ENCODE measurements at places on chromosomes 13 and 19.

- DNase-seq: no peak
Measured at GRCh38 chr19:16496613-16496983, 404 bp downstream of the C19orf44 start.

DNA sequence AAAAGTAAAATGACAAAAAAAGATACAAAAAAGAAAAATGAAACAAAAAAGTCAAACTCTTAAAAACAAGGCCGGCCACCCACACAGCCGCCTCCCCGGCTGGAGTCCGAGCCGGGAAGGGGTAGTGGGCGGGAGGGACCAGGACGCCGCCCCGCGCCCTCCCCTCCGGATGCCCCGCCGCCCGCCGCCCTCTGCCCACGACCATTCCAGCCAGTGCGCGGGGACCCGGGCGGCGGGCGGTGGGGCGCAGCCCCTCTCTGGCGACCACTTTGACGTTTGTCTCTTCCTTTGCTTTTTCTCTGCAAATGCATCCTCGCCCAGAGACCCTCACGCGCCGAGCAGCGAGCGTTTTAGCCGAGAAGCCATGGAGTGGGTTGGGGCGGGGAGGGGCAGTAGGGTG is 28.6 kb downstream of the ZBTB7A start:
- DNase-seq: no peak

- peak; percentile 85 for DNase-seq
Measured at GRCh38 chr19:2289714-2290435, 7.9 kb upstream of the PEAK3 start.

DNA sequence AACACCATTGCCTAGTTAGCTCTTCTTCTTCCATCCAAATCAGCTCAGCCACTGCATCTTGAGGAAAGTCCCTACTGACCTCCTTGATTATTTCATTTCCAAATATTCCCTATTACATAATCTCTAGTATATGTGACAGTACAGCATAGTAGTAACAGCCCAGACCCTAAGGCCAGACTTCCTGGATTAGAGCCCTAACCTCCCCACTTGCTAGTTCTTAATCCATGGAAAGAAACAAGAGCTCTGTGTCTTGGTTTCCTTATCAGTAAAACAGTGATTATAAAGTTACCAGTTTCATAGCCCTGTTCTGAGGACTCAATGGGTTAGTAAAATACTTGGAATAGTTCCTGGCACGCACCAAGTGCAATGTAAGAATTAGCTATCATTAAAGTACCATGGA is 153.0 kb downstream of the RAP2A start:
- DNase-seq: no peak

- no peak for DNase-seq
Measured at GRCh38 chr13:98496479-98496791, 80.5 kb downstream of the STK24 start.

DNA sequence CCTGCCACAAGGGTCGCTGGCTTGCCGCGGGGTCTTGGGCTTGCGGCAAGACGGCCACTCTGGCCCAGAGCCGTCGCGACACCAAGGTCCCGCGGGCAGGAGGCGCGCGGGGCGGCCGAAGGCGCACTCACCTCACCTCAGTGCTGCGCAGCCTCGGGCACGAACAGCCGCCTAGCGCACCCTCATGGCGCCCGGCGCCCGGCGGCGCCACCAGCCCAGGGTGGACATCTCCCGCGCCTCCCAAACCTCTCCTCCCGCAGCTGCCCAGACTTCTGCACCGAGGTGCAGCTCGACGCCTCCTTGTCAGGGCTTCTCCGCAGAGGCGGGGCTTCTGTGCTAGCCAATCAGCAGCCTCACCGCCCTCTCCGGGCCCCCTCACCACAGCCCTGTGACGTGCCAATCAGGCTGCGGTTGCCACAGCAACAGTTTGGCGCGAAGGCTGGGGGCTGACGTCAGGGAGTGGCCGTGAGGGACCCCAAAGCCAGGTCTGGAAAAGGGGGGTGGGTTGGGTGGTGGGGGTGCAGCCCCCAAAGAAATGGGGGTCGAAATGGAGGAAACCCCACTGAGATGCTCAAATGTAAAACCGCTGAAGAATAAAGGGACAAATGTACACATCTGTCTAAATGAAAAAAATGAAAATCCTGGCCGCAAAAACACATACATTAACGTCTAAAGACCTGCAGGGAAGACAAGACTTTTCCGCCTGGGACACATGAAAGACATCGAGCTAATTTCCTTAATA is at the start of the genes PEG3 and ZIM2:
Gene PEG3, minus strand, starts transcription at position 276 of the 742 bp plus-strand sequence. CDS start 16,071 bp downstream, outside the sequence.
Gene ZIM2, minus strand, starts transcription at position 276 of the 742 bp plus-strand sequence. CDS start 16,449 bp downstream, outside the sequence.
- DNase-seq: peak; percentile 79

DNA sequence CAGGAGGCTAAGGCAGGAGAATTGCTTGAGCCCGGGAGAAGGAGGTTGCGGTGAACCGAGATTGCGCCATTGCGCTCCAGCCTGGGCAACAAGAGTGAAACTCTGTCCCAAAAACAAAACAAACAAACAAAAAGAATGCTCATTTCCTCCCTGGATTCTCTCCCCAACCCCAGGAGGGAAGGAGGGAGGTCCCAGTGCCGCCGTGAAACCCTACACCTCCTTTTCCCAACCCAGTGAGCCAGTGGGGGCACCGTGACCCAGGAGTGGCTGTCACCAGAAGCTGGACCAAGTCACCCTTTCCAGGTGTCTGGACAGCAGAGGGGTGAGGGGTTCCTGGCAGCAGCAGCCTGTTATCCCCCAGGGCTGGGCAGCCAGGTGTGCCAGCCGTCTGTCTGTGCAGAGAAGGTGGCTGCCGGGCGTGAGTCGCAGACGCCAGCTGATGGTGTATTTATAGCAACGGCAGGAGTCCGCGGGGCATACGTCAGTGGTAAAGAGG is 23.5 kb downstream of the NFIC start:
- no peak for DNase-seq

GRCh38 chr19:35291916-35292315 is at the start of gene MAG:
Gene MAG, plus strand, starts transcription at chr19:35292161. Its CDS starts 3,248 bp downstream, at chr19:35295409.
- peak; percentile 41 for DNase-seq

- no peak for DNase-seq
Measured at GRCh38 chr19:35704218-35704617, at the start of gene ZBTB32. Gene ZBTB32, plus strand, starts transcription at chr19:35704558. Its CDS starts 10,069 bp downstream, at chr19:35714627.

- peak; percentile 72 for DNase-seq
Measured at GRCh38 chr19:41264581-41265394, 616 bp downstream of the HNRNPUL1 start.

DNA sequence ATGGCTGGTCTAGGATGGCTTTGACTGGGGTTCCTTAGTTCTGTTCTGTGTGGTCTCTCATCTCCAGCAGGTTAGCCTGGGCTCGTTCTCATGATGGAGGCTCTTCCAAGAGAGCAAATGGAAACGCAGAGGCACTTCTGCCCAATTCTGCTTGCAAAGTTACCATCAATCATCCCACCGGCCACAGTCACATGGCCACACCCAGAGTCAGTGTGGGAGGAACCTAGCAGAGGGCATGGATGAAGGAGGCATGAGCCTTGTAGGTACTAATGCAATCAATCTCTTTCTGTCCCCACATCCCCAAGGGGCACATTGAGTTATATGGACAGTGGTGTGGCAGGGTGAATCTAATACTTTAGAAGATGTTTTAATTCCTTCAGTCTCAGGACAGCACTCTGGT is 207.2 kb downstream of the ZNF536 start:
- no peak for DNase-seq

DNA sequence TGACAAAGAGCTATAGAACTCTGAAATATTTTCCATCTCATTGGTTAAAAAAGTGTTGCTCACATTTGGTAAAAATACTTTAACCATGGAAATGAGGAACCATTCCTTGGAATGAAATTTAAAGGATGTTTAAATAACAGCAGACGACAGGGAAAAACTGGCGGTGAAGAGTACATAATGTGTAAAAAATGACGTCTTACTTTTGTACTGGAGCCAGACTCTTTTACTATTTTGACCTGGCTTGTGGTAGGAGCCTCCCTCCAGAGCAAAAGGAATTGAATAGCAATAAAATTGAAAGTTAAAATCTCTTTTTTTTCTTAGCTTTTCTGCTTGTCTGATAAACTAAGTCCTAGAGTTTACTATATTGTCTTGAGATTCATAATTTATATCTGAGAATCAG is 426.2 kb upstream of the KLHL1 start:
- DNase-seq: no peak

DNA sequence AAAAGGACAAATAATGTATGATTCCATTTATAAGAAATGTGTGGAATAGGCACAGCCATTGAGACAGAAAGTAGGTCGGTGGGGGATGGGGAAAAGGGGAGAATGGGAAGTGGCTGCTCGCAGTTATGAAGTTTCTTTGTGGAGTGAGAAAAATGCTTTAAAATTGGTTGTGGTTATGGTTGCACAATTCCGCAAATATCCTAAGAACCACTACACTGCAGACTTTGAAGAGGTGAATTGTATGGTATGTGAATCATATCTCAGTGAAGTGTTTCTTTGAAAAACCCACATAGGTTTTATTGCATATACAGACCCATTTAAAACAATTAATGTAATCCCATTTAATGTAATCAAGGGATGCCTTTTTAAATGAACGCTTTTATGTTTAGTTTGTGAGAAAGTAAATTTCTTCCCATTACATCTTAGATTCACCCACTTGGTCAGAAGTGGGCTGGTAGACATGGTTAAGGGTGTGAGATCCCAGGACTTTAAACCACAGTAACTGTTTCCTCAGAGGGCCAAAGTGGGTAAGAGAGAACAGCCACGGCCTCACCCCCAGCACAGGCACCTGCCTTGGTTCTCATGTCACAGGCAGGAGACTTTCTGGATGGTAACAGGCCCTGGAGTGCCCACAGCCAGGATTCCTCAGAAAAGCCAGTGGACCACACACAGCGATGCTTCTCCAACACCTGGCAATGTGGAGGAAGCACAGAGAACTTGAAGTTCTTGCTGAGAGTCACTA is 119.3 kb upstream of the GJB6 start:
- DNase-seq: no peak

DNA sequence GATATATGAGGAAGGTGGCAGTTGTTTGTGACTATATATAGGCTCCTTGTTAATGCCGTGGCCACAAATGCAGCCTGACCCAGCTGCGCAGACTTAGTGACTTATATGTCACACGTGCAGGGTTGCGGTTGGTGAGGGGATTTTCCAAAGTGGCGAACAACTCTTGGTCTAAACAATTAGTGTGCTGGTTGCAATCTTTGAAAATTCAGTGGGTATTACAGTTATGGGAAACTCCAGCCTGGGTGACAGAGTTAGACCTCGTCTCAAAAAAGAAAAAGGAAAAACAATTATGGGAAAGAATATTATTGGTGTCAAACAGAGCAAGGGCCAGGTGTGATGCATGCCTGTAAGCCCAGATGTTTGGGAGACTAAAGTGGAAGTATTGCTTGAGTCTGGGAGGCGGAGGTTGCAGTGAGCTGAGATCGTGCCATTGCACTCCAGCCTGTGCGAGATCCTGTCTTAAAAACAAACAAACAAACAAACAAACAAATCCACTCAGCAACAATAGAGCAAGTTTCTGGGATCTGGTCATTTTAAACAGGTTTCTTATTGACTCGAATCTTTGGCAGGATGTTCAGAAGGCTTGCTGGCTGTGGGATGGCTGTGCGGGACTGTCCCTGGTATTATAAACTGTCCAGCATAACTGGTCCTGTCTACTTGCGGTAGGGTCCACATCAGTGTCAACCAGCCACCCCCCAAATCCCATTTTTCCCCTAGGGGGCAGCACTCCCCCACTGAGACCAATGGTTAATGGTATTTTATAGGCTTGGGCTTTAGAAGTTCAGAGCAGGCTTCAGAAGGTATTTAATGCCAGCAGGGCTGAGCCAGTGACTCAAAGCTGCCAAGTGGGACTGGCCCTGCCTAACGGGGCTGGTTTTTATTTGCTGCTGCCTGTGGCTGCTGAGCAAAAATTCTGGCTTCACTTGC is 15.4 kb downstream of the RELB start:
- DNase-seq: no peak

- DNase-seq: no peak
Measured at GRCh38 chr13:57653229-57653989, 21.9 kb downstream of the PCDH17 start.

- no peak for DNase-seq
Measured at GRCh38 chr13:22538400-22538799, 642.4 kb upstream of the SGCG start.

DNA sequence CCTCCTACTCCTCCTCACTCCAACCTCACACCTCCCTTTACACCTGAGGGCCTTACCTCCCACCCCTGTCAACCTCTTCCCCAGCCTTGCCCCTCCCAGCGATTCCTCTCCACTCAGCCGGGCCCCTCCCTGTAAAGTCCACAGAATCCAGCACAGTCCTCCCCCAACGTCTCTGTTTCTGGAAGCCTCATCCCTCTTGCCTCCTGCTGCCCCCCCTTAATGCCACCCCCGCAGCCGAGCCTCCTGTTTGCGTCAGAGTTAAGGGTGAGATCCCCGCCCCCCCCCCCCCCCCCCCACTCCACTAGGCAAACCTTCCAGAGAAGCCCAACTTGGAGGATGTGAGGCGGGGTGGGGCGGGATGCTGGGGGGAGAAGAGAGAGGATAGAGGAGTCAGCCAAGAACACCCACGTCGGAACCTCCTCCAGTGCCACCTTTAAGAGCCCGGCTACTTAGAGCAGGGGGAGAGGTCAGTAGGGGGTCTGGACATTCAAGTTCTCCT is 2.1 kb downstream of the UNC13A start:
- DNase-seq: no peak

- peak; percentile 44 for DNase-seq
Measured at GRCh38 chr19:18725841-18726770, 42.6 kb downstream of the CRTC1 start.

DNA sequence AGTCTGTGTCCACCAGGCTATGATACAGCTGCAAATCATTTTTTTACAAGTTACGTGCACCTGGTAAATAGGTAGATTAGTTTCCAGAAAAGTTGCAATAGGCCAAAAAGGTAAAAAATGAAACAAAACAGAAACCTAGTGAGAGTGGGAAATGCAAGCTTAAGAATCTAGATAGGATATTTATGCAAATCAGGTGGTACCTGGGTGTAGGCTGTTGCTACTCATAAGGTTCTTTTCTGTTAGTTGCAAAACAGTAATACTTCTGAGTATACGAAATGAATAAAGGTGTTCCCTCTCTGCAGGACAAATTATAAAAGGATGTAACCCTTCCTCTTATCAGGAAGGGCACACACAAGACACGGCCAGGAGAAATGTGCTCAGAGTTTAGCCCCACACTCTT is 97.9 kb downstream of the UGGT2 start:
- DNase-seq: no peak

- DNase-seq: no peak
Measured at GRCh38 chr13:111973186-111973585, 93.8 kb upstream of the SOX1 start.

- DNase-seq: no peak
Measured at GRCh38 chr19:33515921-33516320, 5.7 kb downstream of the PEPD start.

GRCh38 chr19:3179739-3180293 is 1.2 kb downstream of the S1PR4 start:
- DNase-seq: no peak

GRCh38 chr13:21231426-21231940 is 55.0 kb downstream of the MRPL57 start:
- no peak for DNase-seq

DNA sequence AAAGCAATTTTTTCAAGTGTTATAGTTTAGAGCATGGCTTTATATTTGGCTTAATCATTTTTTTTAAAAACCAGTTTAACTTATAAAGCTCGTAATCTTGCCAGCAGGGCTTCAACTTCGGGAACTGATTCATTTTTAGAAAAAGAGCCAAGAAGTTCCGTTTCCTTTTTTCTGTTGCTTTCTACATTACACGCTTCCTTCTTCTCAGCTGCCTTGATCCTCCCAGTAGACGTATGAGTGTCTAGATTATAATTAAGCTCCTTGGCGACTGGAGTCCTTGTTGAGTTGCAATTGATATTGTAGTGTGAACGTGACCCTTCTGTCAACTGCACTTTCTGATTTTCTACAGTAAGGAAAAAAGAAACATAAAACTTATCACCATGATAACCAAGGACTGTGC is 497.2 kb downstream of the DIAPH3 start:
- no peak for DNase-seq

GRCh38 chr19:17214508-17215126 is 540 bp upstream of the USE1 start:
- no peak for DNase-seq

All from Right ventricle myocardium inferior (tissue), 1 donor.